ENCODE measurements at places on chromosomes 5 and 9. TPM values are rescaled to one million over a fixed set of nuclear protein-coding genes. Genes with fewer than 3 reads are reported as not detected.

DNA sequence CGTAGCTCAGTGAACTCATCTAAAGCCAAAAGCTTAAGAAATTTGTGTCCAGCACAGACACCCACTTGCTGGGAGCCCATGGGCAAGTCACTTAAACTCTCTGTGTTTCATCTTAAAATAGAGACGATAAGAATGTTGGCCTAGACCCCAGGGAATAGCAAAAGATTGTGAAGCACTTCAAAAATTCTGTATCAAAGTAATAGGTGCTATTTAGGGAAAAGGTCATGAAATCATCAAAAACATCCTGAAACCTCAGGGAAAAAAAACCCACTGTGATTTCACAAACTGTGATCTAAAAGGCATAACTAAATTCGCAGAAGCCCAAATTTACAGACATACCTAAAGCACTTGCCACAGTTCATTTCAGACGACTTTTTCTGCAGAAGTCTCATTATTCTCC is 278.3 kb downstream of the NR2F1-AS1 start:
- H3K4me1 ChIP-seq: no peaks in the 10 kb centered on the region
- H3K4me3 ChIP-seq: no peak overlapping the region
- no peak for DNase-seq
- no peak overlapping the region for H3K27ac ChIP-seq
- H3K36me3 ChIP-seq: no peaks in the 10 kb centered on the region
- H3K27me3 ChIP-seq: peaks cover 21% of the 10 kb centered on the region

GRCh38 chr5:54304040-54304439 is 6.3 kb downstream of the ARL15 start:
- H3K27ac ChIP-seq: no peak overlapping the region
- DNase-seq: no peak

GRCh38 chr9:107982745-107983144 is 493.2 kb upstream of the KLF4 start:
- H3K4me1 ChIP-seq: no peaks in the 10 kb centered on the region
- H3K4me3 ChIP-seq: no peak overlapping the region
- peaks cover 2% of the 10 kb centered on the region for H3K27me3 ChIP-seq
- no peak for DNase-seq

GRCh38 chr5:179380211-179381035 is 35.2 kb upstream of the ADAMTS2 start:
- H3K4me1 ChIP-seq: no peaks in the 10 kb centered on the region
- H3K27ac ChIP-seq: no peak overlapping the region
- H3K4me3 ChIP-seq: no peak overlapping the region
- no peaks in the 10 kb centered on the region for H3K27me3 ChIP-seq
- no peak for DNase-seq

DNA sequence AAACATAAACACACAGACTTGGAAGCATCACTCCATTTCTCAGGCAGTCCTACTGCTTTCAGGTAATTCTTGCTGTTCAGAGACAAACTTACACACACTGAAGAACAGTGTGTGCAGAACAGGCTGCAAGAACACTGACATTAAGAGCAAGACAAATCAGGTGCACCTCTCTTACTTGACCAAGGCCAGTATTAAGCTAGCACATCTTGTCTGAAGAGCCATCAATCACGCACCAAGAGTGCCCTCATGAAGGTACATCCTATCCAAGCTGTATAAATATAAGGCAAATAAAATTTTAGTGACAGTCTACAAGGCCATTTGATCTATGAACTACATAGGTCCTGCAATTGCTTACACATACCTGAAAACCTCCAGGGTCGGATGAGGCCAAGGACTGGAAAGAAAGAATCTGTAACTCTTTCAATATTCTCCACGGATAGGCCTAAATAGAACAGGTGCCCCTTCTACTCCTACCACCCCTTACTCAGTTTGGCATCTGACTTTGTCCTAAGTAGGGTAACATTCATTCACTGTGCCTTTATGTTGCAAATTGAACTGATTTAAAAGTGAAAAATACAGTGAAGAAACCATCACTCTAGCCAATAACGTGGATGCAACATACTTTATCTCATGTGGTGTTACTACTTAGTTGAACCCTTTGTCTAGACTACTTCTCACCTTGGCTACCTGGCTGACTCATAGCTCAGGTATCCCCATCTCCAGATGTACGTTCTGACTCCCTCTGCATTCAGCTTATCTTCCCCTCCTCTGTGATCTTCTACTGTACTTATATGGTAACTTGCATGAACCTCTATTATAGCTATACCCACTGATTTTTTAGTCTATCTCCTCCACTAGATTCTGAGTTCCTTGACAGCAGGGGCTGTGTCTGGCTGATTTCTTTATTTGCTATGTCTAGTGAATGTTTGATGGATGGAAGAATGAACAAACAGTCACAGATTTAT is 256.3 kb downstream of the KIAA0825 start:
- H3K27ac ChIP-seq: no peak overlapping the region
- no peaks in the 10 kb centered on the region for H3K36me3 ChIP-seq
- H3K4me1 ChIP-seq: no peaks in the 10 kb centered on the region
- no peak for DNase-seq
- H3K4me3 ChIP-seq: no peak overlapping the region

GRCh38 chr5:124283031-124283430 is 463.4 kb downstream of the ZNF608 start:
- no peak overlapping the region for H3K27ac ChIP-seq
- H3K4me3 ChIP-seq: no peak overlapping the region
- no peaks in the 10 kb centered on the region for H3K27me3 ChIP-seq
- no peaks in the 10 kb centered on the region for H3K4me1 ChIP-seq

The LCN1 gene
- total RNA-seq: not detected

The TRIM41 gene
- 37.6 TPM for total RNA-seq

The ISL1 gene
- total RNA-seq: not detected

The LCN15 gene
- not detected for total RNA-seq

The CTSV gene
- 0.20 TPM for total RNA-seq
